IPS DF 6.9 (cell line): ENCODE measurements at places on chromosomes 1 and 21.

- no peaks in the 10 kb centered on the region for H3K27me3 ChIP-seq
- no peaks in the 10 kb centered on the region for H3K4me1 ChIP-seq
- no peak overlapping the region for H3K27ac ChIP-seq
- no peak for DNase-seq
Observed at GRCh38 chr1:2379733-2380404, 11.5 kb downstream of the MORN1 start.

GRCh38 chr1:20974951-20975350 is 187.8 kb upstream of the HP1BP3 start:
- H3K27ac ChIP-seq = no peak overlapping the region
- no peaks in the 10 kb centered on the region; the same call in 1 of the 2 replicates for H3K36me3 ChIP-seq
- H3K27me3 ChIP-seq = no peaks in the 10 kb centered on the region
- H3K4me1 ChIP-seq = no peaks in the 10 kb centered on the region
- no peak for DNase-seq
- no peak overlapping the region for H3K4me3 ChIP-seq

DNA sequence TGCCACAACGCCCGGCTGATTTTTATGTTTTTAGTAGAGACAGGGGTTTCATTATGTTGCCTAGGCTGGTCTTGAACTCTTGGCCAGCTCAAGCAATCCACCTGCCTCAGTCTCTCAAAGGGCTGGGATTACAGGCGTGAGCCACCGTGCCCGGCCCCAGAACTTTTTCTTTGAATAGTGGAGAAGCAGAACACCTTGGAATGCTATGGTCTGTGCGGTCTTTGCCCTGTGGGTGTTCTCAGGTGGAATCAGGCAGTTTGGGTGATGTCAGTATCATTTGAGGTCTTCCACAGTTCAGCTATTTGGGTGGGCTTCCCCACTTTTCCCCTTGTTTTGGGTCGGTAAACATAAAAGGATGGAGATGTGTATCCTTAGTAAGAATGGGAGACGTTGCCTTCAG is 17.6 kb downstream of the CAMTA1 start:
- H3K27me3 ChIP-seq = no peaks in the 10 kb centered on the region
- no peaks in the 10 kb centered on the region; the same call in 1 of the 2 replicates for H3K4me1 ChIP-seq
- no peak overlapping the region for H3K4me3 ChIP-seq
- no peak for DNase-seq
- no peak overlapping the region for H3K27ac ChIP-seq

- DNase-seq = no peak
- H3K27me3 ChIP-seq = peaks cover 7% of the 10 kb centered on the region; the same call in 1 of the 2 replicates
- H3K4me1 ChIP-seq = peaks cover 3% of the 10 kb centered on the region; the same call in 1 of the 2 replicates
- H3K4me3 ChIP-seq = peak overlapping the region; percentile 73; the same call in 1 of the 2 replicates
Observed at GRCh38 chr1:201539561-201540431, 869 bp downstream of the NAV1 start.

GRCh38 chr1:19437891-19438294 is 47.4 kb downstream of the CAPZB start:
- H3K4me1 ChIP-seq = peaks cover 4% of the 10 kb centered on the region; the same call in 1 of the 2 replicates
- H3K36me3 ChIP-seq = no peaks in the 10 kb centered on the region
- H3K27me3 ChIP-seq = no peaks in the 10 kb centered on the region
- H3K4me3 ChIP-seq = no peak overlapping the region

GRCh38 chr21:34885626-34886239 is 163.4 kb downstream of the RUNX1 start:
- no peak overlapping the region for H3K4me3 ChIP-seq
- no peak for DNase-seq
- H3K27me3 ChIP-seq = peaks cover 41% of the 10 kb centered on the region
- H3K4me1 ChIP-seq = peaks cover 7% of the 10 kb centered on the region
- no peak overlapping the region for H3K27ac ChIP-seq

GRCh38 chr1:58456470-58456869 is 90.1 kb downstream of the OMA1 start:
- no peaks in the 10 kb centered on the region for H3K36me3 ChIP-seq
- no peak for DNase-seq
- H3K27me3 ChIP-seq = no peaks in the 10 kb centered on the region
- H3K4me3 ChIP-seq = no peak overlapping the region

GRCh38 chr1:205980237-205980870 is 22.8 kb downstream of the RAB7B start:
- no peaks in the 10 kb centered on the region for H3K36me3 ChIP-seq
- no peaks in the 10 kb centered on the region for H3K4me1 ChIP-seq
- H3K27ac ChIP-seq = no peak overlapping the region
- DNase-seq = no peak

DNA sequence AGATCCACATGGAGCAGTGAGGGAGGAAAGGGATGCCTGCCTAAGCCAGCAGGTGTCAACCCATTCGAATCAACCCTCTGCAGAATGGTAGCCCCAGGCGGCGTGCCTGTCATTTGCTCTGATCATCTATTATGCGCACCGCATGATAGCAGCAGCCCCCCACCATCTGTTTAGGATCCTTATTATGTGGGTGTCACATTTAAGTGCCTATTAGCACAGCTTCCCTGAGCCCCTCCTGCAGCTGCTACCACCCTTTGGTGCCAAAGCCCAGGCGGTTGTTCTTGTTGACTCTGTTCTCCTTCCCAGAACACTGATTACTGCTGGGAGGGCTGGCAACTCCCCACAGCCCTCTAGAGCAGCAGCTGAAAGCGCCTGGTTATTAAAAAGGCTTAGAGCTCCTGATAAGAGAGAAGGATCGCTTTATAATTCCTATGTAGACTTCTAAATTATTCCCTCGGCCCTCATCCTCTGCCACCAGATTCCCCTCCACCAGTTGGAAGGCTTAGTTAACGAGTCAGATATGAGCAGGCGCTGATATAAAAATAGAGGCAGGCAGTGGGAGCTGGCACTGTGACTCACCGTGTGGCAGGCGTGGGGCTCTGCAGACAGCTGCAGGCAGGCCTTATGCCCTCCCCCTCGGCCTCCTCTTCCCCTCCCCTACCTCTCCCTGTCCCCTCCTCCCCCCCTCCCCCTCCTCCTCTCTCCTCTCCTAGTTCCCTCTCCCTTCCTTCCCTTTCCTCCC is 23.0 kb downstream of the ACTA1 start:
- H3K4me1 ChIP-seq = peaks cover 9% of the 10 kb centered on the region
- no peaks in the 10 kb centered on the region for H3K36me3 ChIP-seq
- no peak overlapping the region for H3K27ac ChIP-seq
- no peak for DNase-seq
- H3K4me3 ChIP-seq = no peak overlapping the region
- peaks cover 14% of the 10 kb centered on the region; the same call in 1 of the 2 replicates for H3K27me3 ChIP-seq

GRCh38 chr1:6753320-6754140 is 31.7 kb upstream of the CAMTA1 start:
- H3K27ac ChIP-seq = no peak overlapping the region
- H3K36me3 ChIP-seq = no peaks in the 10 kb centered on the region
- no peaks in the 10 kb centered on the region for H3K4me1 ChIP-seq
- no peaks in the 10 kb centered on the region for H3K27me3 ChIP-seq

- H3K4me3 ChIP-seq = no peak overlapping the region
- no peak for DNase-seq
- H3K27me3 ChIP-seq = no peaks in the 10 kb centered on the region
- peaks cover 23% of the 10 kb centered on the region for H3K4me1 ChIP-seq
Observed at GRCh38 chr1:201736707-201737320, 92.1 kb upstream of the IPO9 start.

DNA sequence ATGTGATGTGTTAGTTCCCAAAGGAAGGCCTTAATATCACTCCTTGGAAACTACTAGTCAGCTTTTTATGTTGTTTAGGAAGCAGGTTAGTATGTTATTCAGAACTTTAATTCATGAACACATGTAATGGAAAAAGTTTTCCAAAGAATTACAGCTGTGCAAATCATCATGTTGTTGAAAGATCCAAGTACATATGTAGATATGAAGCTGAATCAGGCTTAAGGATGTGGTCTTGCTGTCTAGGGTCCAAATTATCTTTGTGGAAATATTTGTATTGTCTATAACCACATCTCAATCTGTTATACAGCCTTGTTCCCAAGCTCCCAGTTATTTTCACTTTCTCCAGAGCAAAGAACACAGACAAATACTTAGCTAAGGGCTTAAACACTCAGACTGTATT is 231.6 kb downstream of the TPR start:
- H3K4me1 ChIP-seq = no peaks in the 10 kb centered on the region
- H3K27ac ChIP-seq = no peak overlapping the region
- H3K4me3 ChIP-seq = no peak overlapping the region
- no peaks in the 10 kb centered on the region for H3K27me3 ChIP-seq
- H3K36me3 ChIP-seq = no peaks in the 10 kb centered on the region

GRCh38 chr1:153842006-153842471 is 66.8 kb downstream of the SLC27A3 start:
- DNase-seq = no peak
- H3K4me3 ChIP-seq = no peak overlapping the region
- H3K36me3 ChIP-seq = no peaks in the 10 kb centered on the region
- no peak overlapping the region for H3K27ac ChIP-seq
- H3K4me1 ChIP-seq = no peaks in the 10 kb centered on the region
- no peaks in the 10 kb centered on the region for H3K27me3 ChIP-seq

DNA sequence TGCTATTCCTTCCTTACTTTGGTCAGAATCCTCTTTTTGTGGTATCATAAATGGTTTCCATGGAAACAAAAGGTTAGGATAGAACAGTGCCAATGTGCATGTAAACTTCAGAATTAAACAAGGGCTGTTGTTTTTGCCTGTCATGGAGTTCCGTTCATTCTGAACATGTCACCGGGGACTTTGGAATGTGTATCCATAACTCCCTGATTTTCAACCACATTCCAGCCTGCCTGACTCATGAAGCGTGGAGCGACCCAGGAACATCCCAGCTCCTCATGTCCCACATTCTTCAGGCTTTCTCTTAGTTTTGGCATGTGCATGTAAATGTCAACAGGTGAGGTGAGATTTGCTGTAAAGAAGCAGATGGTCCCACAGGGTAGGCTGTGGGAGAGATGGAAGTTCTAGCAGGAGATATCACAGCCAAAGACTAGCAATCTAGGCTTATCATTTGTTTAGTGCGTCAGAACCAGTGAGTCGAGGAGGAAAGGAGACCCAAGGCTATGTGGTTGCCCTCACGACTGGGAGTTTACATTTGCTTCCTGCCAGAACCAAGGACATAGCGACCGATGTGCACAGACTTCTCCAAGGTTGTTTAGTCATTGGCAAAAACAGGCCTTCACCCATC is 23.0 kb upstream of the DNAJC11 start:
- H3K4me1 ChIP-seq = no peaks in the 10 kb centered on the region
- no peak overlapping the region for H3K4me3 ChIP-seq
- no peak overlapping the region for H3K27ac ChIP-seq
- H3K27me3 ChIP-seq = no peaks in the 10 kb centered on the region
- DNase-seq = no peak

DNA sequence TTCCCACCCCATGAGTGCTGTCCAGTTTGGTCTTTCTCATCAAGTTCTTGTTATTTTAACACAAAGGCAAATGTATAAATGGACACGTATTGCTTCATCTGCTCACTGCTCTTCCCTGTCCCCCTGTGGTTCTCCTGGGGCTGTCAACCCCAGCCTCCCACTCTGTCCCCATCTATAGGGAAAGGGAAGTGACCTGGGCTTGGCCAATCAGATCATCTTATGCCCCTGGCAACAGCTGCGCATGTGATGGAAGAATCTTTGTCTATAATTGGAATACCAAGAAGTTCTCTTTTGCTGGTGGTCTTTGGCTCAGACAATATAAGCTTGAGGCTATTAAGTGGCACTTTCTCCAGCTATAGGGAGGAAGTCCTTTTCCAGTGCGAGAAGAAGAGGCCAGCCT is 4.7 kb upstream of the CCSAP start:
- H3K36me3 ChIP-seq = no peaks in the 10 kb centered on the region
- DNase-seq = no peak
- no peak overlapping the region for H3K4me3 ChIP-seq
- no peaks in the 10 kb centered on the region for H3K4me1 ChIP-seq
- no peaks in the 10 kb centered on the region for H3K27me3 ChIP-seq

DNA sequence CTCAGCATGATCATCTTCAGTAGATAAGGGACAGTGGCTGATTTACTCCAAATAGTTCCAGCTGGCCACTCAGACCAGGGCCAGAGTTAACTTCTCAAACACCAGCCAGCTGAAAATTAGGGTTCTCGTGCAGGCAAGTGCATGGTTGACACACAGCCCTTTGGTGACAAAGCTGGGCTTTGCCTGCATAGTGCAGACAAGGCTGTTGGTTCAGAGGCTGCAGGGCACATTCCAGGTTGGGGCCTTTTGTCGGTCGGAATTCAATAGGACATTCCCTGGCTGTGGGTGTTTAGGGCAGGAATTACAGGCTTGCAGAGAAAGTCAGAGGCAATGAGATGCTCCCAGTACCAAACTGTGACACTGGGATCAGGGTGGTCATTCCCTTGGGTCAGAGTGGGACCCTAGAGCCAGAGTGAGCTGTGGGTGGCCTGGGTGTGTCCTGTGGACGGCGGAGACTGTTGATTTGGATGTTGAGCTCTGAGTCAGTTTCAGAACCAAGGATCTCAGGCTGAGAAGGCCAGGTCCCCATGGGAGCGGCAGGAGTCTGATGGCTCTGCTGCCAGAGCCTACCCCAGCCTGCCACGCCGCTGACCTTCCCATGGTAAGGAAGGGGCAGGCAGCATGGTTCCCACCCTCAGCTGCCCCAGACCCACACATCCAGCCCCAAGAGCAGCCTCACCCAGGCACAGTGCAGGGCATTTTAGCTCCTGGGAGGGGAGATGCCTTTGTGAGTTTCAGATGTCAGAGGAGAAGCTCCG is 56.2 kb downstream of the STUM start:
- no peaks in the 10 kb centered on the region for H3K36me3 ChIP-seq
- H3K27ac ChIP-seq = no peak overlapping the region
- DNase-seq = peak; percentile 39
- H3K4me3 ChIP-seq = no peak overlapping the region
- peaks cover 4% of the 10 kb centered on the region for H3K4me1 ChIP-seq
- H3K27me3 ChIP-seq = no peaks in the 10 kb centered on the region

- H3K27ac ChIP-seq = no peak overlapping the region
- H3K27me3 ChIP-seq = no peaks in the 10 kb centered on the region
- H3K36me3 ChIP-seq = no peaks in the 10 kb centered on the region
Observed at GRCh38 chr1:79255421-79255820, 248.9 kb upstream of the ADGRL4 start.

GRCh38 chr1:17706445-17706844 is 48.7 kb upstream of the ACTL8 start:
- H3K27me3 ChIP-seq = no peaks in the 10 kb centered on the region
- no peaks in the 10 kb centered on the region for H3K36me3 ChIP-seq
- H3K27ac ChIP-seq = no peak overlapping the region
- no peaks in the 10 kb centered on the region for H3K4me1 ChIP-seq

GRCh38 chr21:46636550-46637285 is 1.2 kb downstream of the PRMT2 start:
- H3K36me3 ChIP-seq = peaks cover 2% of the 10 kb centered on the region; the same call in 1 of the 2 replicates
- H3K4me1 ChIP-seq = 0 out of 2 replicates have a peak, but pooled peaks cover 2% of the 10 kb centered on the region
- no peak overlapping the region for H3K27ac ChIP-seq
- no peak overlapping the region for H3K4me3 ChIP-seq

- H3K27ac ChIP-seq = no peak overlapping the region
- peaks cover 3% of the 10 kb centered on the region; the same call in 1 of the 2 replicates for H3K4me1 ChIP-seq
- H3K36me3 ChIP-seq = no peaks in the 10 kb centered on the region; the same call in 1 of the 2 replicates
- H3K4me3 ChIP-seq = no peak overlapping the region
Observed at GRCh38 chr1:167638064-167638463, 8.0 kb downstream of the RCSD1 start.

GRCh38 chr1:108815566-108815965 is 41.3 kb downstream of the AKNAD1 start:
- H3K27ac ChIP-seq = no peak overlapping the region
- H3K27me3 ChIP-seq = no peaks in the 10 kb centered on the region
- DNase-seq = no peak
- H3K36me3 ChIP-seq = no peaks in the 10 kb centered on the region
- no peak overlapping the region for H3K4me3 ChIP-seq
- H3K4me1 ChIP-seq = peaks cover 5% of the 10 kb centered on the region; the same call in 1 of the 2 replicates
